ENCODE measurements at places on chromosomes 7 and 10.

DNA sequence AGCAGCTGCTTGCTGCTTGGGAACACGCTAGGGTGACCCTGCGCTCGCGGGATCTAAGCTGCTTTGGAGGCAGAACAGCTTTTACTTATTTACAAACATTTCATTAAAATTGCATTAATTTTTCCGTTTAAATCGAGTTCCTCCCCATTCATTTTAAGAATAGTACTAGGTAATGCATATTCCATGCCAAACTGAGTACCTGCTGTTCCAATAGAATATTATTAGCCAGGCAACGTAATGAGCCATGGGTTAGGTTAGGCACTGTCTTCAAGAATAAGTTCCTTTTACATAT lies 860 bp downstream of the EXOC6 start:
- no peak for DNase-seq

DNA sequence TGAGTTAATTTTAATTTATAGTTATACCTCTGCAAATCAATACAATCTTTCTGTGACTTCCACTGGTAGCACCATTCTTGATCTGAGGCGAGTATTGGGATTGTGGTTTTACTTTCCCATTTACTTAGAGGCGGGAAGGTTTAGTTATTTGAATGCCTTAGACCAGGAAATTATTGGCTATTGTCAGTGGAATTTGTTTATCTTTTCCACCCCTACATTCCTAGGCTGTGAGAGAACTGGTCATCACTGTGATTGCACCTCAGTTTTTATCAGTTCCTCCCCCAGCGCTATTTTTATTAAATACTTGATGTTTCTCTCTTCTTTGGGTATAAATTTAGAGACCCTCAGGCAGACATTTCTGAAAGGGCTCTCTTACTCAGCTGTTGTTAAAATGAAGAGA lies 29.9 kb downstream of the CDK14 start:
- DNase-seq = no peak

- no peak for DNase-seq
Measured at GRCh38 chr10:77391605-77392235, 245.9 kb downstream of the KCNMA1 start.

DNA sequence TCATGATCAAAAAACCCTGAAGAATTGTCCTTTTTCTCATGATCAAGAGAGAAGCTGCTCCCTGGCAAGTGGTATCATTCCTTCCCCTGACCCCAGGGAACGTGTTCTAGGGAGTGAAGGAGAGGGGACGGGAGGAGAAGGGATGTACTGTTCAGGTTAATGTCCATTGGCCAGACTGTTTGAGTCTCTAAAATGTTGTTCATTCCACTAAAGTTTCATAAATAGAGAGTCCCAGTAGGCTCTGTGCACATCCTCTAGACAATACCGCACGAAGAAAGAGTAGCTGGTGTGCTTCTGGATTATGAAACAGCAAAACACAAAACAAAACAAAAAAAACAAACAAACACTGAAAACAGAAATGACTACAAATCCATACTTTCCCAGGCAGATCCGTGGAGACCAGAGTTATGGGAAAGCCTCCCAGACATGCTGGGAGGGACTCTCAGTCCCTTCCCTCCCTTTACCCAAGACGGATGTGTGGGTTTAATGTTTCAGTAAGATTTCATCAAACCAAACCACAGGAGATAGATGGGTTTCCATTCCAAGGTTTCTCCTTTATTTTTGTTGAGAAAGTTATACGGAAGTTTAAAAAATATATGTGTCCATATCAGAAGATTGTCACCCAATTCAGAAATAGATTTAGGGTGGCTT lies 66.5 kb upstream of the TNS3 start:
- no peak for DNase-seq

GRCh38 chr10:55224007-55224781 lies 423.2 kb upstream of the PCDH15 start:
- DNase-seq = no peak

DNA sequence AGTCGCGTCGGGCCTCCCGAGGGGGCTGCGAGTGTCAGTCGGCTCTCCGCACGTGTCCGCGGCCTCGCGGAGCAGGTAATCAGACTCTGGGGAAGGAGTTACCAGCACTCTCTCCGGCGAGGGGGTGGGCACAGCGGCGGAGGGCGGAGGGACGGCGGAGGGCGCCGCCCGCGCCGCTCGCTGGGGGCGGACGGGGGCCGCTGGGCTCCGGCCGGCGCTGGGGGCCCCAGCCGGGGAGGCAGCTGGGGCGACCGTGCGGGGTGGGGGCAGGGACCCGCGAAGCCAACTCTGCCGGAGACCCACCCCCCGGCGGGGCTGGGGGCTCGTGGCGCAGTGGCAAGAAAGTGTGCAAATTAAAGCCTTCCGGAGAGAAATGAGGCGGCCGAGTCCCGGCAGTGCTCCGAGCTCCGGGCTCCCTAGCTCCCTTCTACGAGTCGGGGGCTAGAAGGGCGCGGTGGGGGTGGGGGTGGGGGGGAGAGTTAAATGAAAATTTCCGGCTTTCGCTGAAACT lies at the start of gene CDK6:
CDK6 (minus strand) TSS at position 85 of the 511 bp plus-strand sequence. CDS start 3,250 bp downstream, outside the sequence.
- peak; percentile 46 for DNase-seq

GRCh38 chr10:74290708-74291107 lies 139.7 kb downstream of the ADK start:
- no peak for DNase-seq
